Activated CD8-positive, alpha-beta memory T cell treated with anti-CD3 and anti-CD28 coated beads for 1 hour (primary cell): ENCODE measurements at places on chromosomes 6 and 20.

DNA sequence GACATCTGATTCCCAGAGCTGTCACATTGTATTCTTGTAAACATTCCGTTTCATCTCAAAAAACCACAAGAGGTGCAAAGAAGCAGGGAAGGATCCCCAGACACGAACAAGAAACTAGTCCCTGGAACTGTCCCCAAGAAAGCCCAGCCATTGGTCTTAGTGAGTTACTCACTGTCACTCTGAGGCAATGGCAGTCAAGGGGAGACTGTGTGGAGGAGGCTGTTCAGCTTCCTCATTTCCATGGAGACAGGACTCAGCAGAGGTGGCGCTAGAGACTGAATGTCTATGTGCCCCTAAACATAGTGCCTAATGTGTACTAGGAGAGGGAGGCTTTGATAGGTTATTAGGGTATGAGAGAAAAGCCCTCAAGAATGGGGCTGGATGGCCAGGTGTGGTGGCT is 11.1 kb downstream of the ULBP1 start:
- DNase-seq: no peak

GRCh38 chr20:63091901-63092659 is 85.3 kb upstream of the BHLHE23 start:
- DNase-seq: no peak

DNA sequence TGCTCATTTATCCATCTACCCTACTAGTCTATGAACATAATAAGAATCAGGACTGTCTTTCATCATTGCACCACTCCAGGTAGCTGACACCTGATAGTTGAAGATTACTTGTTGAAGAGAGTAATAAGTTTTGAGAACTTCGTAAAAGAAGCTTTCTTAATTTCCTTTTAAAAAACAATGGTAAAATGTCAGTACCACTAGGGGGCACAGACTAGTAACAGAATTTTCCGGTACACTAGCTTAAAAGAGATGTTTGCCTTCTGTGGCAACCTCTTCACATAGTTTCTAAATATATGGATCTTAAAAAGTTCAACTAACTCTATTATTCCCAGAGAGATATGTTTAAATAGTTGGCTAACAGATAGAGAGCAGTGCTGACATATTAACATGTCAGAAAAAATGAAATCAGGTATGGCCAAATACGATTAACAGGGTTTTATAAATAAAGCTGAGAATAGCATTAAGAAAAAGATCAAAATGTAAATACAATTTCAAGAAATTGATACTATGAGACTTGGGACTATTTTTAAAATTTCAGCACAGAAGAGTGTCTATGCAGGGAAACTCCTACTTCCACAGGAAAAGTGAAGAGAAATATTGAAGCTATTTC is 5.4 kb upstream of the KCNQ5 start:
- no peak for DNase-seq

DNA sequence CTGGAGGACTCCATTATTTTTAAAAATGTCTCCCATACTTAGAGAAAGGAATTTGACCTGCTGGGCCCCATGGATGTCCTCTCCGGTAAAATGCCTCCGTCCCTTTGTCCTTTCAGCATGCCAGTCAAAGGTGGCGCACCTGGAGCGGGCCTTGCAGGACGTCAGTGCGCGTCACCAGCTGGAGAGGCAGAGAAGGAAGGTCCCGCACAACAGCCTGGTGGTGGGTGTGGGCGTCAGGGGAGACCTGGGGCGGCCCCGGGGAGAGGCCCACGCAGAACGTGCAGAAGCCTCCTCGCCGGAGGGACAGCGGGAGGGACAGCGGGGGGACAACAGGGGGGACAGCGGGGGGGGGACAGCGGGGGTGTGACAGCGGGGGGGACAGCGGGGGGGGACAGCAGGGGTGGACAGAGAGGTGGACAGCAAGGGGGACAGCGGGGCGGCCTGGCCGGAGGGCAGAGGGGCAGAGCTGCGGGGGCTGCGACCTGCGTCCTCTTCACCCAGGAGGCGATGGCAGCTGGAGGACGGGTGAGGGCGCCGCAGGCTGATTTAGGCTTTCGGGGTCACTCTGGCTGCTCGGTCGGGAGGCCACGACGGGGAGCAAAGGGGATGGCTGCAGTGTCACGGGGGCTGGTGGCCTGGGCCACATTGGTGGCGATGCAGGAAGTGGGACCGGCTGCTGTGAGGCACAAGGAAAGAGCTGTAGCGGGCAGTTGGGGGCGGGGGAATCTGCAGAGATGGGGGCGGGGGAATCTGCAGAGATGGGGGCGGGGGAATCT is 859 bp upstream of the KIF25 start:
- DNase-seq: no peak

GRCh38 chr6:10341605-10342004 is 73.3 kb downstream of the TFAP2A start:
- DNase-seq: no peak

DNA sequence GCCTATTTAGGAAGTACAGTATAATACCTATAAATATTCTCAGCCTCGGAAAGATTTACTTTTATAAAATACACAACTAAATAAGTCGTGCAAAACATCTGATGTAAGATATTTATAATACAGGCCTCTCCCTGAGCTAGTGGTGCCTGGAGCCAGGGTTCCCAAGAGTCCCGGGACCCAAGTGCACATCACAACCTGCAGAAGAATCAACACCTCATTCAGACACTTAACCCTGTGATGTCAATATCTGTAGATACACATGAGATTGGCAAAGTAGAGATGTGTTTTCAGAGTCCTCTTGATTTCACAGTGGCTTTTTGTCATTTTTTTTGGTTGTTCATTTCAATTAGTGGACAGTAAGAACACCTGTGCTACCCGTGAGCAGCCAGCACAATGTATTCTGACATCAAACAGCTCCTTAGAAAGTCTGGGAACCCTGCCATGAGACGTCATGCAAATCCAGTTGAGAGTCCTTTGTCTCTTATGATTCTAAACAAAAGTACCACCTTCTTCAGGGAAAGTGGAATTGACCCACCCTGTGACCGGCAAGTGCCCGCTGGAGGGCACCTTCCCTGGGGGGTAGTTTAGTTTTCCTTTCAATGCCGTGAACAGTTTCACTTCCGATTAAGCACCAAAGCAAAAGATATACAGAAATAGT is 101.6 kb downstream of the DACT2 start:
- no peak for DNase-seq

GRCh38 chr6:106125925-106126435 is 39.8 kb downstream of the PRDM1 start:
- DNase-seq: no peak
